NCI-H510A treated with DMSO at 0.1 percent for 48 hours (cell line): ENCODE measurements at places on chromosomes 3 and 15.
A peak's percentile ranks its signal among the peaks of the same experiment; 100 is the strongest.

- no peak for DNase-seq
Observed at GRCh38 chr3:175153595-175153994, 294.5 kb downstream of the NAALADL2 start.

- no peak for DNase-seq
Observed at GRCh38 chr3:162111861-162112260, 615.3 kb downstream of the OTOL1 start.

GRCh38 chr3:25747033-25747432 lies 36.2 kb downstream of the NGLY1 start:
- no peak for DNase-seq

DNA sequence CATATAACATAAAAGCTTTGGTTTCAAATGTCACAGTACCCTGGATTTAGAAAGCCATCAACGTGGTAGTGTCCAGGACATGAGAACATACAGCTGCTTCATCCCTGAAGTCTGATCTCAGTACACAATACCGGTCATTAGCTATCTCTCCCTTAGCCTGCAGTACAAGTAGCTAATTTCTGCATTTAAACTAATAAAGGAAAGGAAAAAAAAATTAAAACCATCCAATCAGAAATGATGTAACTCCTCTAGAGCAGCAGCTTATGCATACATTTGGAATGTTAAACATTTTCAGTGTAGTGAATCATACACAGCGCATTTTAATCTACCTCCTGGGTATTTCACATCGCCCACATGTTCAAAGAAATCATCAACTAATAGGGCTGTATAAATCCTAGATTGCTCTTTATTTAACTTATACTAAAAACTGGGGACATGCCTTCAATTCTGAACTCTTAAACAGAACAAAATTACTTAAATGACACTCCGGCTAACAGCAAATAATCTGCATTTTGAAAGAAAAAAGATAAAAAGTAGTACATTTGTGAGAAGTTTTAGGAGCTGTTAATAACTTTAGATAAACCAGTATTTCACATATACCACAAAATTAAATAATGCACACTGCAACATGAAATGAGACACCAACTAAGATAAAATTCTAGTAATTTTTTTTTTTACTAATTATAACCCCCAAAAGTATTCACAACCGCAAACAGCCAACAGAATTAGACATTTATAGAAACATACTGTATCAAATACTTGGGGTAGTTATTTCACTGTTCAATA lies 3.7 kb downstream of the IGF2BP2 start:
- peak; percentile 26 for DNase-seq

DNA sequence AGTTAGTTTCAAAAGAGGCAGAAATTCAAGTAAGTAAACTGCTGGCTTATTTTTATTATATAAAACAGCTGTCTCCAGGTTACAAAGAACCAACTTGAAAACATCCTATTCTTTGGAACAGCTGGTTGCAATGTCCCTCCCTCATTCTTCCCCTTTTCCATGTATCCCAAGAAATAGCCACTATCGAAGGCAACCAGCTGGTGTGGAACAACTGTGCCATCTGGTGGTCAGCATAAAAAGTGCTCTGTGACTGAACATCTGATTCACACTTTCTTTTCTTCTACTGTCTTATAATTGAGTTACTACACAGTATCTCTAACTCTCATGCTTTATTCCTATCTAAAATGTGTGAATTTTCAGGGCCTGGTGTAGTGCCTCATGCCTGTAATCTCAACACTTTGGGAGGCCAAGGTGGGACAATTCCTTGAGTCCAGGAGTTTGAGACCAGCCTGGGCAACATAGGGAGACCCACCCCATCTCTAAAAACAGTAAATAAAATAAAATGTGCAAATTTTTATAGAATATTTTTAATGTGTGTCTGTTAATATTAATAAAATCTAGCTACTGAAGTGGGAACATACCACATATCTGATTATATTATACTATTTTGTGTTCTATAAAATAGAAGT lies 9.6 kb downstream of the OSBPL11 start:
- DNase-seq: peak; percentile 39

GRCh38 chr3:65848024-65848423 lies 190.7 kb downstream of the MAGI1 start:
- DNase-seq: no peak
